Right ventricle myocardium inferior (tissue), 1 donor: ENCODE measurements at places on chromosomes 7 and 10. TPM values are rescaled to one million over a fixed set of nuclear protein-coding genes. Genes with fewer than 3 reads are reported as not detected.

LIPJ gene
- not detected for total RNA-seq

REEP3 gene
- total RNA-seq: 17.7 TPM

EGFR gene
- 11.4 TPM for total RNA-seq

C10orf105 gene
- 0.05 TPM for total RNA-seq

BAIAP2L1 gene
- 1.6 TPM for total RNA-seq

ZCCHC24 gene
- 60.1 TPM for total RNA-seq

WDR86 gene
- total RNA-seq: 0.41 TPM

CADPS2 gene
- 20.8 TPM for total RNA-seq

SPDYE5 gene
- not detected for total RNA-seq
